Osteoblast (primary cell): ENCODE measurements at places on chromosomes 1 and 21.
A peak's percentile ranks its signal among the peaks of the same experiment; 100 is the strongest.

- DNase-seq, result no peak
- no peaks in the 10 kb centered on the region for H3K36me3 ChIP-seq
- peaks cover 4% of the 10 kb centered on the region for H3K4me1 ChIP-seq
- H3K4me3 ChIP-seq, result no peak overlapping the region
- no peak overlapping the region for H3K27ac ChIP-seq
- H3K27me3 ChIP-seq, result no peaks in the 10 kb centered on the region
These were observed 390.4 kb downstream of the PTPRU start for GRCh38 chr1:29626726-29627125.

- H3K4me1 ChIP-seq, result no peaks in the 10 kb centered on the region
- H3K27me3 ChIP-seq, result peaks cover 33% of the 10 kb centered on the region
- no peak overlapping the region for H3K27ac ChIP-seq
- no peak overlapping the region for H3K4me3 ChIP-seq
- DNase-seq, result peak; percentile 27
These were observed 79.7 kb downstream of the PDE9A start for GRCh38 chr21:42733037-42733627.

DNA sequence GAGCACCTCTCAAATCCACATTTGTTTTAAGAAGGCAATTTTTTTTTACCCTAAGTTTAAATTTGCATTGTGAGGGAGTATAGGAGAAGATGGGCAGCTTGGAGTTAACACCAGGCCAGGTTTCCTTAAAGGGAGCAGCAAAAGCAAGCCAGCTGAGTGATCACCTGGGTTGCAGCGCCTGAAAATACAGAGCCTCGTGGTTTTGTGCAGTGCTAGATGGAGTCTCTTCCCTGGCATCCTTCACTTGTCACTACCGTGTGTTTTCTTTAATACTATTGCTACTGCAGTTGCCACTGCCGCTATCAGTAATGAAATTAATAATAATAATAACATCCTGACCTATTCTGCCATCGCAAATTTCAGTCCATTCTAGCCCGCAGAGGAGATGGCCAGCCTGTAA, 35.2 kb upstream of the VAV3 start:
- H3K27ac ChIP-seq, result no peak overlapping the region
- DNase-seq, result no peak
- no peaks in the 10 kb centered on the region for H3K36me3 ChIP-seq
- H3K4me1 ChIP-seq, result peaks cover 11% of the 10 kb centered on the region
- H3K4me3 ChIP-seq, result no peak overlapping the region

GRCh38 chr1:223033658-223034057, 109.4 kb downstream of the TLR5 start:
- H3K36me3 ChIP-seq, result no peaks in the 10 kb centered on the region
- DNase-seq, result no peak
- no peak overlapping the region for H3K4me3 ChIP-seq
- no peak overlapping the region for H3K27ac ChIP-seq

GRCh38 chr1:54926970-54927369, 40.0 kb upstream of the DHCR24 start:
- no peak overlapping the region for H3K4me3 ChIP-seq
- peaks cover 15% of the 10 kb centered on the region for H3K4me1 ChIP-seq
- no peaks in the 10 kb centered on the region for H3K27me3 ChIP-seq
- no peak for DNase-seq
- no peak overlapping the region for H3K27ac ChIP-seq

DNA sequence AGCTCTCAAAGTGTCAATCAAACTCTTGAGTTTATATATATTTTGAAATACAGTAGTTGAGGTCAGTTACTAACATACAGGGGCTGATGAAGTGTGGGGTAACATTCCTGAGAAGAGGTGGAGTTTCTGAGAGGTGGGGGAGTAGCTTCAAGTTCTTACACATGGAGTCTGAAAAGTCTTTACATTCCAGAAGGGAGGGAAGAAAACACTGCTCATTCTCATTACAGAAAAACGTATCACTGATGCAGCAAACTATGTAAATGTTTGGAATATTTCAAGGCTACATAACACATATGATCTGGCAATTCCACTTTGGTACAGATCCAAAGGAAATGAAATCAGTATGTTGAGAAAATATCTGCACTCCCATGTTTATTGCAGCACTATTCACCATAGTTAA, 1065.8 kb upstream of the B3GALT2 start:
- H3K27me3 ChIP-seq, result no peaks in the 10 kb centered on the region
- H3K4me3 ChIP-seq, result no peak overlapping the region
- no peaks in the 10 kb centered on the region for H3K36me3 ChIP-seq
- DNase-seq, result no peak
- no peak overlapping the region for H3K27ac ChIP-seq

DNA sequence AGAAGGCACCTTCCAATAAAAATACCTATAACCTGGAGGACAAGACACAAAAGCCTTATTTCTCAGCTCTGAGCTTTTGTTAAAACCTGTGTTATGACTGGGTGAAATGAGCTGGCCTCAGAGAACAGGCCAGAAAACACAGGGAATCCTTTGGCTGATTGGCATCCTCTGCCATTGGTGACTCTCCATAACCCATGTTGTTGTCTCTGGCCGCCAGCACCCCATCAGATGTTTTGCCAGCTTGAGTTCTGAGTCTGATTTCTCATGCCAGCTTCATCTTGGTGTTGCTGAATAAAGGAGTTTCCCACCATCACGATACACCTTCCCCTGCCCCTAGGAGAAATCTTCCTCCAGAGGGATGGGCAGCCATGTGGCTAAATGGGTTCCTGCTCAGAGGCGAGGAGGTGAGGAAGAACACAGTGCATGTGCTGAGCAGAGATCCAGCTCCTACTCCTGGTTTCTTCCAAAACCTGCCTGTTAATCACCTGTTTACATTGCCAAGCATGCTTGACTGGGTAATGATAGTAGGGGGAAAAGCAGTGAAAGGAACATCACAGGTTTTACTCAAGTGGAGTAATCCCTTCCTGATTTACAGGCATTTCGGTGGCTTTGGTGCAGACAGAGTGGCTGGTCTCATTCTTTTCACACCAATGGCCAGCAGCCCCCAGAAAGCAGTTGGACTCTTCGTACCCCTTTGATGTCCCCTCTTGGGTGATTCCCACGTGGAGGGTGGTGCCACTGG, 109.8 kb downstream of the ROR1 start:
- DNase-seq, result no peak
- no peak overlapping the region for H3K4me3 ChIP-seq
- H3K27me3 ChIP-seq, result no peaks in the 10 kb centered on the region
- no peaks in the 10 kb centered on the region for H3K36me3 ChIP-seq

- no peak for DNase-seq
- H3K27me3 ChIP-seq, result no peaks in the 10 kb centered on the region
- no peaks in the 10 kb centered on the region for H3K36me3 ChIP-seq
- H3K27ac ChIP-seq, result no peak within 1 kb of the TSS
These were observed at the start of gene TMEM82 for GRCh38 chr1:15742339-15742801. Gene TMEM82 (plus strand): TSS chr1:15742499. CDS start chr1:15742560, 61 bp downstream.

- H3K4me3 ChIP-seq, result no peak overlapping the region
- H3K36me3 ChIP-seq, result no peaks in the 10 kb centered on the region
- peaks cover 28% of the 10 kb centered on the region for H3K27me3 ChIP-seq
- H3K4me1 ChIP-seq, result no peaks in the 10 kb centered on the region
- no peak overlapping the region for H3K27ac ChIP-seq
- DNase-seq, result no peak
These were observed 81.6 kb downstream of the PAX7 start for GRCh38 chr1:18712252-18712600.

DNA sequence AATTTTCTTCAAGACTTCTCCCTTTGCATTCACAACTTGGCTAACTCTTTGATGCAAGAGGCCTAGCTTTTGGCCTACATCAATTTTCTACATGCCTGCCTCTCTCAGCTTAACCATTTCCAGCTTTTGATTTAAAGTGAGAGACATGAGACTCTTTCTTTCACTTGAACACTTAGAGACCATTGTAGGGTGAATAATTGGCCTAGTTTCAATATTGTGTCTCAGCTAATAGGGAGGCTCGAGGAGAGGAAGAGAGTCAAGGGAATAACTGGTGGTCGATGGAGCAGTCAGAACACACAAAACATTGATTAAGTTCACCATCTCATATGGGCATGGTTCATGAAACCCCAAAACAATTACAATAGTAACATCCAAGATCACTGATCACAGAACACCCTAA, 225.5 kb downstream of the TPR start:
- H3K27me3 ChIP-seq, result no peaks in the 10 kb centered on the region
- no peak for DNase-seq
- H3K36me3 ChIP-seq, result no peaks in the 10 kb centered on the region
- H3K27ac ChIP-seq, result no peak overlapping the region
- H3K4me3 ChIP-seq, result no peak overlapping the region
- peaks cover 11% of the 10 kb centered on the region for H3K4me1 ChIP-seq

DNA sequence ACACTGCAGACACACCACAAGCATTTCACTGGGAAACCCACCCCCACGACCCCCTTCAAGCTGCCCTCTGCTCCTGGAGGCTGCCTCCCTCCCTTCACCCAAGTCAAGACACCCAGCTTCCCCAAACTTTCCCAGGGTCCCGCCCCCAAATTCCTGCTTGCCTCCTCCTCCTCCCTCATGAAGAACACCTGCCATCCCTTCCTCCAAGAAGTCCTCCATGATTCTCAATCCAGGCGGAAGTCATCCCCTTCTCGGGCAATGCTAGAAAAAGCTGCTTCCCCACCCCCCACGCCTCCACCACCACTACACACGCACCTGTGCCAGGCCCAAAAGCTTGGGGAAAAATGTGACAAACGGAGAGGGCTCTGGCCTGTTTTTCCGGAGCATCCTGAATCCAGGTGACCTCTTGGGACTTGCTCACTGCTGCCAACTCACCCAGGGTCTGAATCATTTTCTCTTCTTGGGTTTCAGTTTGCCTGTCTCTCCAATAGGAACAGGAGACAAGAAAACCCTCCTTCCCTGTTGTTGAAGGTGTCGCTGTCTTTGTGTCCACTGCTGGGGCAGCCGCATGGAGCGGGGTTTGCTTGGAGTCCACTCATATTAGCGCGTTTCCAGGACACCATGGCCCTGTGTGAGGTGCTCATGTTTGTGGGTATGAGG, 101.0 kb upstream of the CASZ1 start:
- peak; percentile 82 for DNase-seq
- H3K27me3 ChIP-seq, result peaks cover 1% of the 10 kb centered on the region
- H3K4me3 ChIP-seq, result no peak overlapping the region
- peak overlapping the region; percentile 27 for H3K27ac ChIP-seq
- no peaks in the 10 kb centered on the region for H3K36me3 ChIP-seq

GRCh38 chr1:39632682-39633417, 6.6 kb downstream of the HEYL start:
- DNase-seq, result peak; percentile 97
- H3K4me3 ChIP-seq, result peak overlapping the region; percentile 50
- H3K36me3 ChIP-seq, result peaks cover 5% of the 10 kb centered on the region

- DNase-seq, result no peak
- no peaks in the 10 kb centered on the region for H3K36me3 ChIP-seq
- H3K27ac ChIP-seq, result no peak overlapping the region
- H3K4me1 ChIP-seq, result no peaks in the 10 kb centered on the region
These were observed 193.2 kb downstream of the TRABD2B start for GRCh38 chr1:47803815-47804501.

DNA sequence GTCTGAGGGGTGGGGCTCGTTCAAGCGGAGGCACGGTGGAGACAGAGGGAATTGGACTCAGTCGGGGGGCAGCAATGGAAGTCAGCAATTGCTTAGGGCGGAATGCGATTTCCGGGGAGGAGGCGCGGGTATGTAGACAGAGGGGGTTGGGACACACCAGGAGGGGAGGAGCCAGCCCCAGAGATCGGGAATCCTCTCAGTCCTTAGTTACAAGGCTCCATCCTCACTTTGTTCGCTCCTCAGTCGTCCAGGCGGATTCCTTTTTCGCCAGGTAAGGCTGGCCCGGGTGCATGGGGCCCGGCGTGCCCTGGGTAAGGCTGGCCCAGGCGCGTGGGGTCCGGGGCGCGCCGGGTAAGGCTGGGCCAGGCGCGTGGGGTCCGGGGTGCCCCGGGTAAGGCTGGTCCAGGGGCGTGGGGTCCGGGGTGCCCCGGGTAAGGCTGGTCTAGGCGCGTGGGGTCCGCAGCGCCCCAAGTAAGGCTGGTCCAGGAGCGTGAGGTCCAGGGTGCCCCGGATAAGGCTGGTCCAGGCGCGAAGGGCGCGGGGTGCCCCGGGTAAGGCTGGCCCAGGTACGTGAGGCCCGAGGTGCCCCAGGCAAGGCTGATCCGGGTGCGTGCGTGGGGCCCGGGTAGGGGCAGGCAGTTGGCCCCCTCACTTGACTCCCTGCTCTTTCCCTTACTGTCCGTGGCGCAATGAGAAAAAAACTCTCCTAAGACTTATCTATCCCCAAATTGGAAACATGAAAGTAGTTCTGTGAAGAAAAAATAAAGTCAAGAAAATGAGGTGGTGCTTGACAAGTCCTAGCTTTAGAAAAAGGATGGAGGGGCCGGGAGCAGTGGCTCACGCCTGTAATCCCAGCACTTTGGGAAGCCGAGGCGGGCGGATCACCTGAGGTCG, at the start of gene L1TD1:
TSS of gene L1TD1 (plus strand) at position 199 of the 894 bp plus-strand sequence. CDS start 11,780 bp downstream, outside the sequence.
- no peaks in the 10 kb centered on the region for H3K4me1 ChIP-seq
- no peaks in the 10 kb centered on the region for H3K36me3 ChIP-seq
- peaks cover 4% of the 10 kb centered on the region for H3K27me3 ChIP-seq

DNA sequence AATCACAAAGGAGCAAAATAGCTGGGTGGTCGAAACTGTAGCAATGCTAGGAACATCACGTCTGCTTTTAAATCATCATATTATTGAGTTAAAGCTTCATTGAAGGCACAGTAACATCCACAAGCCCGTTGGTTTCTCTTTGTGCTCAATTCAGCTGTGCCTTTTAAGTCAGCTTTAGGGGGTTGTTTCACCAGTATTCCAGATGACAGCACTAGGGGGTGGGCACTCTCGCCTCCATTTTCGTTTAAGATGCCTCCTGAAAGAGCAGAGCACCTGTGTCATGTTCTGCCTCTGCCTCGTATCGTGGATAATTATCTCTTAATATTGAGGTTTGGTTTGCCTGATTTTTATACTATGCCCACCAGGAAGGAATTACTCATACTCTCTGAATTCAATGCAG, 139.8 kb upstream of the PTBP2 start:
- no peaks in the 10 kb centered on the region for H3K36me3 ChIP-seq

GRCh38 chr1:247335882-247336281, 4.2 kb upstream of the ZNF496 start:
- peak; percentile 75 for DNase-seq
- H3K27me3 ChIP-seq, result no peaks in the 10 kb centered on the region
- H3K27ac ChIP-seq, result no peak overlapping the region
- peaks cover 32% of the 10 kb centered on the region for H3K4me1 ChIP-seq

- no peaks in the 10 kb centered on the region for H3K36me3 ChIP-seq
- H3K4me1 ChIP-seq, result no peaks in the 10 kb centered on the region
These were observed 237.5 kb upstream of the ESRRG start for GRCh38 chr1:216960716-216961115.
